ENCODE measurements at places on chromosomes 4 and X.

DNA sequence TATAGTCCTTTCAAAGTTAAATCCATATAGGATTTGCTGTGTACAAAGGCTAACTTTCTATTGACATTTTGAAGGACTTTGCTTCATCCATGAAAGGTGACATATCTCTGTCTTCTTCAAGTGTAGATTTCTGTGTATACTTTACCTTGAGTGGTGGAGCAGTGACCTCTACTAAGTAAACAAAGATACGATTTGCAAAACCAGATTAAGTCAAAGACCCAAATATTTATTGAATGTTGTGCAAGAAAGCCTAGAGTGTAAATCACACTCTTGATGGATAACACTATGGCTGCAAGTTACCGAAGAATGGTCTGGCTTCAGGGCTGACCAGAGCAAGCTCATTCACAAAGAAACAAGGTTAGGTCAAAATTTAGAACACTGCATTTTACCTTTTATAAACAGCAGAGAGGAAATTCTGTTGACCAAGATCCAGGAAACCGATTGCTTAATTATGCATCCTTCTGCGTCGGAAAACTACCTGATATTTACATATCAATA lies 5.4 kb upstream of the FGG start:
- DNase-seq = no peak

DNA sequence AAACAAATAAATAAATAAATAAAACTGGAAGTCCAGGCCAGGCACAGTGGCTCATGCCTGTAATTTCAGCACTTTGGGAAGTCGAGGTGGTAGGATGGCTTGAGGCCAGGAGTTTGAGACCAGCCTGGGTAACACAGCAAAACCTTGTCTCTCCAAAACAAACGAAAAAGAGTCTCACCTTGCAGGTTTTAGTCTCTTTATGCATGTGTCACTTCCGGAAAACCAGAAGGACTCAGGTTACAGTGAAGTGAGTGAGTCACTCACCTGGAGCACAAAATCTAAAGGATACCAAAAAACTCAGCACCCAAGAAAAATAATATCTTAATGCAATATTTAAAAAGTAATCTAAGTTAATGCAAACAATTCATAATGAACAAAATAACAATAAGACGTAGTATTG lies 20.1 kb upstream of the SLC34A2 start:
- no peak for DNase-seq

- no peak for DNase-seq
These were observed 36.7 kb upstream of the STPG2 start for GRCh38 chr4:98179951-98180350.

DNA sequence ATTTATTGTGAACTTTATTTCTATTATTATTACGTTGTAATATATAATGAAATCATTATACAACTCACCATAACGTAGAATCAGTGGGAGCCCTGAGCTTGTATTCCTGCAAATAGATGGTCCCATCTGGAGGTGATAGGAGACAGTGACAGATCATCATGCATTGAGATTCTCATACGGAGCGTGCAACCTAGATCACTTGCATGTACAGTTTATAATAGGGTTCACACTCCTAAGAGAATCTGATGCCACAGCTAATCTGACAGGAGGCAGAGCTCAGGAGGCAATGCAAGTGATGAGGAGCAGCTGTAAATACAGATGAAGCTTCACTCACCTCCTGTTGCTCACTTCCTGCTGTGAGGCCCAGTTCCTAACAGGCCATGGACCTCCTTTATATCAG lies 2170.2 kb downstream of the PCDH7 start:
- DNase-seq = no peak

GRCh38 chr4:73725985-73726384 lies 14.4 kb upstream of the CXCL8 start:
- DNase-seq = no peak

GRCh38 chr4:174524242-174524641 lies 2.0 kb upstream of the HPGD start:
- no peak for DNase-seq

Data from effector CD8-positive, alpha-beta T cell (primary cell).